ENCODE measurements at places on chromosomes 2 and 18.

GRCh38 chr2:47503481-47504070, 100.6 kb downstream of the MSH2 start:
- no peak for DNase-seq

GRCh38 chr2:101887328-101887727, 104.4 kb upstream of the IL1R2 start:
- DNase-seq = no peak

DNA sequence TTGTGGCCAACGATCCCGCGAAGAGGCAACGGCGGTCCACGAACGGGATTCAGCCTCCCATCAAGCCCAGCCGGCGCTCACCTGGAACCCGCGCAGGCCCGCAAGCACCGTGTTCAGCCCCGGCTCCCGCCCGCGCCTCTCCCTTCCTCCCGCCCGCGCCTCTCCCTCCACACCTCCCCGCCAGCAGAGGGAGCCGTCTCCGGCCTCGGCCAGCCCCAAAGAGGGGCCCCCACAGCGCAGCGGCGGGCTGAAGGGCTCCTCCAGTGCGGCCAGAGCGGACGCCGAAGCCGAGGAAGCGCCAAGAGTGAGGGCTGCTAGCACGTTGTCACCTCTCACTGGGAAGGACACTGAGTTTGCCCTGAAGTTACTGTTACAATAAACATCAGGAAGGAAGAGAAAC, 55.3 kb upstream of the LAPTM4A start:
- DNase-seq = no peak

DNA sequence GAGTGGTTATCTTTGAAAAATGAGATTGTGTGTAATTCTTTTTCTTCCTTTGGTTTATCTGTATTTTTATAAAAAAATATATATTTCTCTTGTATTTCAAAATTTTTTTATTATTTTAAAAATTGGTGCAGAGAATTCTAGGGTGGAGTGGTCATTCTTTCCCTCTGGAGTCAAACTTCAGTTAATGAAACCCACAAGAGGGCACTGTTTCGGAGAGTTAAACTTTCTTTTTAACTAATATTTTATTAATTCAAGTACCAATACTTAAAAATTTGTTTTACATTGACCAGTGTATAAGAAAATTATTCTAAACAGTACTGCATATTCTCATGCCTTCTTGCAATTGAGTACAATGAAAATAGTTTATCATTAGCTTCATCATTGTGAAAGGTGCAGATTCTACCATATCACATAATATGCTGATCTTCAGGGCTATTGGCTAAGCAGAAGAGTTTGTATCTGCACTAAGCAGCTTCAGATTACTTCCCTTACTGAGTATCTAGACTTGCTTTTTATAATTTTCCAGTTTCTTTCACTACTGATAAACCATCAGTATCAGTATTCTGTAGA, 50.1 kb downstream of the HS1BP3 start:
- no peak for DNase-seq

DNA sequence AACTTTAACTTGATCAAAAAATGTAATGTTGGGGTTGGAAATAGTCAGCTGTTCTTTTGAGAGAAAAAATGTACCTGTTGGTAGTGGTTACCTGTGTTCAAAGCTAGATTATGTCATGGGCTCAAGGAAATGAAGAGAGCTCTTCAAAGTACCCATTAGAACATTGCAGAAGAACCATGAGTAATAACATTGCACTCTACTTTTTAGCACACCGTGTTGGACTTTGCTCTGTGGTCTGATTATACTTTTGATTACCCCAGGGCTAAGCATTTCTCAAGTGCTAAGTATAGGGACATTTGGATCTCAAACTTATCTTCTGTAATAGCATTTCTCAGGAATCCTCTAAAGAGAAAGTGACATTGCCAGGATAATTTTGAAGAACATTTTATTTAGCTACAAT, 1122.8 kb upstream of the CELF4 start:
- DNase-seq = no peak

GRCh38 chr2:64760128-64760527, 106.4 kb upstream of the SERTAD2 start:
- no peak for DNase-seq

GRCh38 chr18:33761363-33761762, 183.3 kb downstream of the ASXL3 start:
- DNase-seq = no peak

DNA sequence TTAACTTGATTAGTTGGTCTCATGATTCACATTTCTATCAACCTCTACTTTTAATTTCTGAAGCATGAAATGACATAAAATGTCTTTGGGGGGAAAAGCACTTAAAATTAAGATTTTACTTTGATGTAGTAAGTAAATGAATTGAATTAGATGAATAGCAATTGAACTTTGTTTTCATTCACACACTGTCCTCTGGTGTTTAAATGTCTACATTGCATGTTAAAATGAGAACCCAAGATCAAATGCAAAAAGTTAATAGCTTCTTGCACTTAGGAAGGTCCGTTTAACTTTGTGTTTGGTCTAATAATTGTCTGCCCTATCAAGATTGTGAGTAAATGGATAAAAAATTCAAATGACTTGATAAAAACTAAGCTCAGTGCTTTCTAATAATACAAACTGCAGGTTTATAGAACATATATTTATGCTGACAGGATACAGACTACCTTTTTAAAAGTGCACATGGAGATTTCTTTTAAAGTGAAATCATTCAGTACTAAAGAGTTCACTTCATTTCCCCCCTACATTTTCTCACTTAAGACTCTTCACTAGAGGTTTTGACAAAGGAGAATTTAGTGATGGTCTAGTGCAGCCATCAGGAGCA, 156.2 kb upstream of the NABP1 start:
- DNase-seq = no peak

DNA sequence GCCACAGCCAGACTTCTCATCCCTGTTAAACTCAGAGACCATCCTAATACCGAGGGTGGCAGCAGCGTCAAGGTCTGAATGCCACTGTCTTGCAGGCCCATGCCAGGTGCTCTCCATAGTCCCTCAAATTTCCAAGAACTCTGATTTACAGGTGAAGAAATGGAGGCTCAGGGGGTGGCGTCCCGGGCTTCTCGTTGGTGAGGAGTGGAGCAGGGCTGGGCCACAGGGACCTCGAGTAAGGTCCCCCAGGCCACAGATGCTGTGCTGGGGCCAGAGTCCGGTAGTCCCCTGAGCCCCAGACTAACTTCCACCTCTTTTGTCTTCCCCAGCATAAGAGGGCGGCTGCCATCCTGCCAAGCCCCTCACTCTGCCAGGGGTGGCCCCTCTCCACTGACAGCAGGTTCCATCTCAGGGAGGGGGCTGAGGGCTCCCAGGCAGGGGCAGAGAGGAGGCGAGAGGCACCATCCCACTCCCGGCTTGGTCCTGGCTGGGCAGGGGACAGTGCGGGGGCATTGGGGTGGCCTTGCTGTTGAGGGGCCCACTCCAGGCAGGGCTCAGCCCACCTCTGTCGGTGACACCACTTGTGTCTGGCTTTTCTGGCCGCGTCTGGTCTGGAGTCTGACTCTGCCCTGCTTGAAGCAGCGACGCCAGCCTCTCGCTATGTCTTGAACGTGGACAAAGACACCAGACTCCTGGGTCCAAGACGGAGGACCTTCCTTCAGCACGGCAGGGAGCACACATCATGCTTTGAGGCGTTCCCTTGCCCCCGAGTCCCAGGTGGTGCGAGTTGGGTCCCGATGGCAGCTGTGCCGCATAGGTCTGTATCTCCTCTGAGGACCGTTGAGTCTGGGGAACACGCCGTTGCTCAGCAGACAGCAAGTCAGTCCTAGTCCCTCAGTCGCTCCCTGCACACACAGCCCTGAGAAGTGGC, 15.9 kb upstream of the KLHL30 start:
- no peak for DNase-seq

- no peak for DNase-seq
These were observed 207.9 kb upstream of the RGPD4 start for GRCh38 chr2:107618769-107619168.

DNA sequence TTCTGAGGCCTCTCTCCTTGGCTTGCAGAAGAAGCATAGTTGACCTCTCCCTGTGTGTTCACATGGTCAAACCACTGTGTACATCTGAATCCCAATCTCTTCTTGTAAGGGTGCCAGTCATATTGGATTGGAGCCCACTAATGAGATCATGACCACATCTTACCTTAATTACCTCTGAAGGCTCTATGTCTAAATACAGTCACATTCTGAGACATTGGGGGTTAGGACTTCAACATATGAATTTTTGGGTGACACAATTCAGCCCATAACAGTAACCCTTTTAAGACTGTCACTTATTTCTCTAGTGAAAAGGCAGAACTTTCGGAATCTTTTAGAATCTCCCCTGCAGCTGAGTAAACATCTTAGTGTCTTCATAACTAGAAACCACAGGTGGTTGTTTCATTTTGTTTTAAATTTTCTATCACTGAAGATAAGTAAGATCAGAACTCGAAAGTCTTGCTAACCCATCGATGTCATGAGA, 33.3 kb downstream of the BMP10 start:
- no peak for DNase-seq
